ENCODE measurements at places on chromosomes 11 and 22. TPM values are rescaled to one million over a fixed set of nuclear protein-coding genes. Genes with fewer than 3 reads are reported as not detected.

MTMR2 gene
- 35.8 TPM for total RNA-seq

OR5P2 gene
- total RNA-seq = not detected

LPXN gene
- 3.9 TPM for total RNA-seq

NCR3LG1 gene
- 6.6 TPM for total RNA-seq

DKK3 gene
- total RNA-seq = 396 TPM

FTH1 gene
- 2,309 TPM for total RNA-seq

OR4C3 gene
- total RNA-seq = not detected

P2RY2 gene
- total RNA-seq = 1.2 TPM

APLNR gene
- total RNA-seq = 0.66 TPM

BIRC3 gene
- total RNA-seq = 0.92 TPM

GLYAT gene
- not detected for total RNA-seq
